ENCODE measurements at places on chromosomes 11 and 22. TPM values are rescaled to one million over a fixed set of nuclear protein-coding genes. Genes with fewer than 3 reads are reported as not detected.

- DNase-seq, result no peak
- peak overlapping the region; percentile 69 for H3K27ac ChIP-seq
- H3K36me3 ChIP-seq, result no peaks in the 10 kb centered on the region
- peak overlapping the region; percentile 96 for H3K4me3 ChIP-seq
- no peaks in the 10 kb centered on the region for H3K27me3 ChIP-seq
Measured at GRCh38 chr11:82899957-82900276, 313 bp downstream of the PRCP start.

GRCh38 chr11:69044111-69045013 lies 4.4 kb upstream of the TPCN2 start:
- peak; percentile 68 for DNase-seq
- H3K4me3 ChIP-seq, result peak overlapping the region; percentile 20
- peaks cover 4% of the 10 kb centered on the region for H3K4me1 ChIP-seq
- H3K27ac ChIP-seq, result peak overlapping the region; percentile 17

GRCh38 chr22:27534720-27535125 lies 266.8 kb downstream of the MN1 start:
- H3K4me3 ChIP-seq, result no peak overlapping the region
- no peaks in the 10 kb centered on the region for H3K27me3 ChIP-seq
- no peaks in the 10 kb centered on the region for H3K36me3 ChIP-seq
- H3K4me1 ChIP-seq, result 0 out of 2 replicates have a peak, but pooled peaks cover 5% of the 10 kb centered on the region
- H3K27ac ChIP-seq, result no peak overlapping the region
- DNase-seq, result no peak

GRCh38 chr11:102007567-102008437 lies 39.4 kb upstream of the CFAP300 start:
- H3K4me3 ChIP-seq, result no peak overlapping the region
- peak; percentile 57 for DNase-seq
- no peak overlapping the region for H3K27ac ChIP-seq
- no peaks in the 10 kb centered on the region for H3K27me3 ChIP-seq
- H3K36me3 ChIP-seq, result no peaks in the 10 kb centered on the region

GRCh38 chr22:48566741-48567140 lies 1260.9 kb downstream of the BRD1 start:
- DNase-seq, result no peak
- H3K27ac ChIP-seq, result no peak overlapping the region
- no peaks in the 10 kb centered on the region for H3K27me3 ChIP-seq
- H3K4me1 ChIP-seq, result no peaks in the 10 kb centered on the region
- H3K36me3 ChIP-seq, result no peaks in the 10 kb centered on the region

DNA sequence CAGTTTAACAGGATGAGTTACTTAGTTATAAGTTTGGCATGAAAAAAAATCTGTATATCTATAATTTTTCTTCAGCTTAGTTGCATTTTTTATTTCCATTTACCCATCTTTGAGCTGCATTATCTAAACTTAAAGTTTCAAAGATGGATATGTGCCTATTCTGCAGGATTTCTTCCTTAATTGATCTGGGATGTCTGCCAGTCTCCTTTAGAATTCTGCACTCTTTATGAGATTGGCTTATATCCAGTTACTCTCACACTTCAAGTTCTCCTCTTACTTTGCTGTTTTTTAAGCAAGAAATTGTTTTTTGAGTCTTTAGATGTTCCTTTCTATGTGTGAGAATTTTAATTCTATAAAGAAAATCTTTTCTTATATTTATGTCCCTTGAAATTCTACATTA lies 5.1 kb upstream of the PDGFD start:
- no peaks in the 10 kb centered on the region for H3K27me3 ChIP-seq
- no peak overlapping the region for H3K4me3 ChIP-seq
- no peaks in the 10 kb centered on the region for H3K4me1 ChIP-seq
- no peak overlapping the region for H3K27ac ChIP-seq
- H3K36me3 ChIP-seq, result no peaks in the 10 kb centered on the region
- DNase-seq, result no peak

DNA sequence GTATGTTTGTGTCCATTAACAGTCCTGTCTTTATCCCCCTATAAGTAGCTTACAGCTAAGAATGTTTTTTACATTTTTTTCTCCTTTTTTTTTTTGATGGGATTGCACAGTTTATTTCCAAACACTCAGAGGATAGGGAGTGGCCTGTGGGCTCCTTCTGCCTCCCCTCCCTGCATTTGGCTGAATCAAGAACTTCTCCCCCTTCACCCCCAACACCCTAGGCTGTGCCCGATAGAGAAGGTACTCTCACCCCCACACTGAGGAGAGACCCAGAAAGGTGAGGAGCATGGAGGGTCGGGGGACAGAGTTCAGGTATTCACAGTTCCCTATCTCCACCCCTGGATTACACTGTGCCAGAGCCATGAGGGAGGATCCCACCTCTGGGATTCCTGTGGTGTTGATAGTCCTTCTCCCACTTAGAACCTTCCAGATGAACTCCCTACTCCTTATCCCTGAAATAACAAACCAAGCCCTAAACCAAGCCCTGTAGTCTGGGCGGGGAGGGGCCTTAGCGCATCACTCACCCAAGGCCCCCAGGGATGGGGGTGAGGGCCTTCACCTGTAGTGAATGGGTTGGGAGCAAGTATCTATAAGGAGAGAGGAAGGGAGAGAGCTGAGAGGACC lies 97.1 kb downstream of the ADAMTS15 start:
- H3K4me3 ChIP-seq, result no peak overlapping the region
- no peak for DNase-seq
- no peaks in the 10 kb centered on the region for H3K4me1 ChIP-seq
- H3K36me3 ChIP-seq, result no peaks in the 10 kb centered on the region

- DNase-seq, result no peak
- H3K4me1 ChIP-seq, result peaks cover 7% of the 10 kb centered on the region
- H3K36me3 ChIP-seq, result no peaks in the 10 kb centered on the region
- no peaks in the 10 kb centered on the region for H3K27me3 ChIP-seq
- no peak overlapping the region for H3K4me3 ChIP-seq
Measured at GRCh38 chr11:58769308-58769707, 37.6 kb upstream of the GLYAT start.

ZNF74 gene
- total RNA-seq, result 15.4 TPM

TMEM135 gene
- total RNA-seq, result 50.6 TPM

SMTNL1 gene
- total RNA-seq, result not detected

CCDC87 gene
- total RNA-seq, result 0.39 TPM

ANKK1 gene
- total RNA-seq, result 0.22 TPM
